ENCODE measurements at places on chromosomes 1 and 21.

- DNase-seq: no peak
Measured at GRCh38 chr1:55092475-55092874, 53.1 kb downstream of the PCSK9 start.

- no peak for DNase-seq
Measured at GRCh38 chr1:114671011-114671938, 1.4 kb upstream of the DENND2C start.

DNA sequence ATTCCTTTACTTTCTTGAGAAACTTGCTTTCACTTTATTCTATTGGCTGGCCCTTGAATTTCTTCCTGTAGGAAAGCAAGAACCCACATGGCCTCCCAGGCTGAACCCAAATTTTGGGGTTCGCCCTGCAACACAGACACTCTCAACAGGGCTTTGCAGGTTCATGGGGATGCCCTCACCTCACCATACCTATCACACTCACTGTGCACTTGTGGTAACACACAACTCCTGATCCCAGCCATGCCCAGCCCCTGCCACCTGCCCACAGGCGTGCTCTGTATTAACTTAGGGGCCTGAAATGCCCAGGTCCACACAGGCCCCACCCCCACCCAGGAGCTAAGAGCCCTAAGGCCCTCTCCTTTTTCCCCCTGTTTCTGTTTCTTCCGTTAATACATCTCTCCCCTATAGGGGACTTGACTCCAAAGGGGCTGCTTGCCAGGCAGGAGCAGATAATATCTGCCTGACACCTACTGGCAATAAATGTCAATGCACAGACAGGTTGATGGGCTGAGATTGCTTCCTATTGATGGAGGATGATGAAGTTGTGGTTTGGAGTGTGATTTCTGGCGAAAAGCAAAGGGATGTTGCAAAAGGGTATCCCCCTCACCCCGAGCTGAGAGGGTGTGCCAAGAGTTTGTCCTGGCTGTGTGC, 171.5 kb downstream of the AJAP1 start:
- DNase-seq: peak; percentile 7

DNA sequence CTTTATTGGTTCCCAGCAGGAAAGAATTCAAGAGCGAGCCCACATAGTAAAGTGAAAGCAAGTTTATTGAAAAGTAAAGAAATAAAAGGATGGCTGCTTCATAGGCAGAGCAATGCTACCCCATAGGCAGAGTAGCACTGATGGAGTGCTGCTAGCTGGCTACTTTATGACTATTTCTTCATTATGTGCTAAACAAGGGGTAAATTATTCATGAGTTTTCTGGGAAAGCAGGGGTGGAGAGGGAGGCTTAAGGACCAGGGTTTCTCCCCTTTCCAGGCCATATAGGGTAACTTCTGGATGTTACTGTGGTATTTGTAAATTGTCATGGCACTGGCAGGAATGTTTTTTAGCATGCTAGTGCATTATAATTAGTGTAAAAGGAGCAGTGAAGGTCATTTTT, 1271.4 kb downstream of the KCNT2 start:
- no peak for DNase-seq

DNA sequence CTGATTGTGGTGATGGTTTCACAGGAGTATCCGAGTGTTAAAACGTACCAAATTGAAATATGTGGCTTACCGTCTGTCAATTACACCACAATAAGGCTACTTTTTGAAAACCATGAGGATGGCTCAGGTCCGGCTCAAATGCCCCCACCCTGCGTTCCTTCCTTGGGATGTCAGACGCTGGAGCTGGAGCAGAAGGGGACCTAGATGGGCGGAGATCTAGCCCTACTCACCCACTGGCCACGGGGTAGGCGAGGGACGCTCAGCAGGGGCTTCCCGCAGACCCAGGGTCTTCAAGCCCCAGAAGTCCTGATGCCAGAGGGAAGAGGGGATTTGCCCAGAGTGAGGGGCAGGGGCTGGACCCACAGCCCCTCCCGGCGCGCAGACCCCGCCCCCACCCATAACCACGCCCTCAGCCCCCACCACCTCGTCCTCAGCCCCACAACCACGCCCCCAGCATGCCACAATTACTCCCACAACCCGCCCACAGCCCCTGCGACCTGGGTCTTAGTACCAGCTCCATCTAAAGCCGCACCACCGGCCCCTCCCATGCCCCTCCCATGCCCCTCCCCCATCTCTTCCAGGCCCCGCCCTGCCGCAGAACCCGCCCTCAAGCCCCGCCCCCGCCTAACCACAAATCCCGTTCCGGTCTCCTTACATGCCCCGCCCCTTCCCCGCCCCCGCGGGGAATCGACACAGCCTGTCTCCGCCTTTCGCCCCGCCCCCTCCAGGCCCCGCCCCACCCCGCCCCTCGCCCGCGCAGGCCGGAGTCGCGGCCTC, at the start of gene LRRC3:
LRRC3 (plus strand) TSS at position 764 of the 777 bp plus-strand sequence. CDS start 1,135 bp downstream, outside the sequence.
- peak; percentile 16 for DNase-seq

DNA sequence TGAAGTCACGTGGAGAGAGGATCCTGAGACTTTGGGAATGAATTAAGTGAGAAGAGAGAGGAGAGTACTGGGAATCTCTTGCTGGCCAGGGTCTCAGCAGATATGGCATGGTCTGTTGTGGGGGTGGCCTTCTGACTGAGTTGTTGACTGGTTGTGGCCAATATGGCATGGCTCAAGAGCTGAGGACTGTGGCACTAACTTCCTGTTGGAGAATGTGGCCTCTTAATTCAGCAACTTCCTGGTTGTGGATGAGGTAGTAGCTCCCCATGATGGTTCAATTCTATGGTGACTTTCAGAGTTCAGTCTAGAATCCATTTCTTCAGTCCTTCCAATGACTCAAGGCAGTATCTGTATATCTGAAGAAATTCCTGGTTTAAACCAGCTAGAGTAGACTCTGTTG, 44.7 kb upstream of the PAXBP1 start:
- DNase-seq: no peak

DNA sequence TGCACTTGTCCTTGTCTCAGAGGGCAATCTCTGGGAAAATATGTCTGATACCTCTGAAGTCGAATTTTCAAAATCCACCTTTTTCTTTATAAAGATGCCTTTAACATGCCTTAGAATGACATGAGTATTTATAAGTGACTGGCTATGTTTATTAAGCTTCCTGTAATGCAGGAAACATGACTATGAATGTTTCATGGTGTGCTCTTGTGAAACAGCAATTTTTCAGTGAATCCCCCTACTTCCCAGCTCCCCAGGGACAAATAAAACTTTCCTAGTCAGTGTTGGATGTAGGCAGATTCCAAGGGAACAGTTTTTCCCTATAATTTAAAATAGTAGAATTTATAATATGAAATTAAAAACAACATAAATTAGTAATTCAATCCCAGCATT, 437.0 kb downstream of the LMO4 start:
- no peak for DNase-seq

GRCh38 chr21:28482657-28483056, 510.0 kb downstream of the LTN1 start:
- no peak for DNase-seq

- no peak for DNase-seq
Measured at GRCh38 chr1:198694542-198694941, 55.7 kb downstream of the PTPRC start.

GRCh38 chr1:20462397-20462796, 23.6 kb downstream of the CAMK2N1 start:
- peak; percentile 68 for DNase-seq

DNA sequence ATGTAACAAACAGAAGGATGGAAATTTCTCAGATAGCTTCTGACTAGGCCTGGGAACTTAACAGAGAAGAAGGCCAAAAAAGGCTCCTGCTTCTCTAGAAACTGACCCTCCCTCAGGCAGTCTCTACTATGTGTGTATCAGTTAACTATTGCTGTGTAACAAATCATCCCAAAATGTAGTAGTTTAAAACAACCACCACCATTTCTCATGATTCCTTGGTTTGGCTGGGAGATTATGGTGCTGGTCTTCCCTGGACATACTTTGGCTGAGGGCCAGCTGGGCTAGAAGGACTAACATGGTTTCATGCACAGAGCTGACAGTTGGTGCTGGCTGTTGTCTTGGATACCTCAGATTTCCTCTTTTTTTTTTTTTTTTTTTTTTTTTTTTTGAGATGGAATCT, 26.2 kb upstream of the CNN3 start:
- DNase-seq: no peak

DNA sequence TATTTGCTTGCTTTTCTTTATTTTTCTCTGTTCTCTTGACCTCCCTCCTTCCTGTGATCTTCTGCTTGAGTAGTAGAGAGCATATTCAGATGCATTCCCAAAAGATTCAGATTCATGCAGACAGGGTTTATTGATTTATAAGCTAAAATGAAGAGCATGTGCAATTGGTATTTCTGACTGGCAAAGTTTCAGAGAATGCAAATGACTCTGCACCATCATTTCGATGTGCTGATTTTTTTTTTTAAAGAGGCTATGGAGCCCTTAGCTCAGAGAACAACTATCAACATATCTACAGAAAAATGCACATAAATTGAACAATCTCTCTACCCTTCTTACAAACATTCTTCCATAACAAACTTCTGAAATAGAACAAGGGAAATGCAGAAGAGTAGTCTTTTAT, 312.0 kb downstream of the VAV3 start:
- no peak for DNase-seq

DNA sequence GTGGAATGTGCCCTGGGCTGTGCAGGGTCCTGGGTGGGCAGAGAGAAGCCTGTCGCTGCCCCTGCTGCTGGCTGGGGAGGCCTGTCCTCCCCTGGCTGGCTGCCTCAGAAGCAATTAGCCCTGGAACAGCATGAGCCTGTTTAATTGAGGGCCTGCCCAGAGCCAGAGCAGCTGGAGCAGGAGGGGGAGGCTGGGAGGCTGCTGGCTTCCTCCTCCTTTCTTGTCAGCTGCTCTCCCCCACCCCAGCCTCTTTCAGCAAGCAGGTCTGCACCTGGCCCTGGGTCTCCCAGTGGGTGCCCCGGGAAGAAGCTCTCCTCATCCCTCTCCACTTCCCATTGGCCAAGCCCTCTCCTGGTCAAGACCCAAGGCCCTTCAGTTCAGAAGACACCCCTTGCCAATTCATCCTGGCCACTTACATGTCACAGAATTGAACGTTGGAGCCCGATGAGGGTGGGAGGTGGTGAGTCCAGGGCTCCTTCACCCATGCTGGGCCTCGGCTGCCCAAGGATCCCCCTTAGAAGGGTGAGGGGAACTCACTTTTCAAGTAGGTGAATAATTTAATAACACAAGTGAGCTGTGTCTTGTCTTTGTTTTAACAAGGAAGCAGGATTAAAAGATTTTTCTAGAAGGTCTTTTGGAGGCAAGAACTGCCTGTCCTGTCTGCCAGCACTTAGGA, 13.2 kb downstream of the AMPD2 start:
- peak; percentile 59 for DNase-seq

- no peak for DNase-seq
Measured at GRCh38 chr1:161887730-161888287, 121.7 kb downstream of the ATF6 start.

- no peak for DNase-seq
Measured at GRCh38 chr1:1106510-1107221, 9.2 kb downstream of the C1orf159 start.

DNA sequence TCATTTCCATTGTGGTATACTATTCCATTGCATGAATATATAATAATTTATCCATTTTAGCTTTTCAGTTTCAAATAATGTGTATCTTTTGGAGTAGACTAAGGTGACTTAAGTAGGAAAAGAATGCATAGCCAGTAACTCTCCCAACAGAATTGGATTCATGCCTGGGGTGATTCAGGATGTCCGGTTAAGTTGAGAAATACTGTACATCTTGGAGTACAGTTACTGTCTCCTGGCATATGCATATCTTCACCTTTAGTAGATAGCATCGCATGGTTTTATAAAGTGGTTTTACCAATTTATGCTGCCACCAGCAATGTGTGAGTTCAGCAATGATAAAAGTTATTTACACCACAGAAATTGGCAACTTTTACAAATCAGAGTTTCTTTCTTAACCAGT, 18.6 kb upstream of the SLC6A9 start:
- DNase-seq: no peak

DNA sequence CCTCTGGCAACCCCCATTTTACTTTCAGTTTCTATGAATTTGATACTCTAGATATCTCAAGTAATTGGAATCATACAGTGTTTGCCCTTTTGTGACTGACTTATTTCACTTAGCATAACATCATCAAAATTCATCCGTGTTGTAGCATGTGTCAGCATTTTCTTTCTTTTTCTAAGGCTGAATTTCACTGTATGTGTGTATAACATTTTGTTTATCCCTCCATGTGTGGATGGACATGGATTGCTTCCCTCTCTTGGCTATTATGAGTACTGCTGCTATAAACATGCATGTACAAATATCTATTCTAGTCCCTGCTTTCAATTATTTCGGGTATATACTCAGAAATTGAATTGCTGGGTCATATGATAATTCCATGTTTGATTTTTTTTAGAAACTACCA, 97.3 kb downstream of the MAP3K21 start:
- no peak for DNase-seq

GRCh38 chr1:181626279-181626938, 143.1 kb downstream of the CACNA1E start:
- DNase-seq: no peak

DNA sequence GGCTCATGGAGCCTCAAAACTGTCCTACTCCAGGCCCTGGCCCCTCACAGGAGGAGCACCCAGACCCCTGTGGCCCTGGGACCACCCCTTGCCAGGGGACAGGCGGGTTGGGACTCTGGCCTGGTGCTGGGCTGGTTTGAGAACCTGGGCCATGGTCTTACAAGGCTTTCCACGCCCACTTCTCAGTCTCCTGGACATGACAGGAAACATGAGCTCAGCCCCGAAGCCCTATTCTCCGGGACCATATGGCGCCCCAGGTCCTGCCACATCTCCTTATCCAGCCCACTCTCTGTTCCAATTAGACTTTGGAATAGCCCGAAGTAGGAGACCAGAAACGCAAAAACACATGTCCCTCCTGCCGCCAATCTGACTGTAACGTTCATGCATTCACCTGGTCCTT, 47.9 kb downstream of the KCNAB2 start:
- DNase-seq: no peak

DNA sequence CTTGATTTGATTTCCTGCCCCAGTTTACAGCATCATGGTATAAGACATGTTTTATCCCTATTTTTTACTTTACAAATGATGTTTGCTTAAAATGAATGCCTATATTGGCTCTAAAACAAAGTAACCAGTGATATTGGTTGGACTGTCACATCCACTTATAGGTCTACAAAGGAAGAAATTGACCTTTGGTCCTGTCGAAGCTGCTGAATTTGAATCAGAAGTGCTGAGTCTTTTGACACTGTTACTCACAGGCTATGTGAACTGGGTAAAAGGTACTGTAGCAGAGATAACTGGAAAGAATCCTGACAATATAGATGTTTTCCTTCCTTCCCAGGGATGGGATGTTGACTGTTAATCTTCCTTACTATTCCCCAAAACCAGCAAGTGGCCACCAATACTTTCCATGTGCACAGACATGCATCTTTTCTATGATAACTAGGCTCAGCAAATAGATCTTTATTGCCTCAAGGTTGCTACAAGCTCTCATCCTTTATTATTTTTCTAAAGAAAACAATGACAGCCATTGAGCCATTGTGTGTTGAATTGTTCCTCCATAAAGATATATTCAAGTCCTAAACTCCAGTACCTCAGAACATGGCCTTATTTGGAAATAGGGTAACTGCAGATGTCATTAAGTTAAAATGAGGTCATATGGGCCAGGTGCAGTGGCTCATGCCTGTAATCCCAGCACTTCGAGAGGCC, 175.9 kb upstream of the NR5A2 start:
- DNase-seq: no peak

- no peak for DNase-seq
Measured at GRCh38 chr21:23016617-23017016, 2018.4 kb downstream of the NCAM2 start.

Data from amygdala (tissue), 56 donors.